ENCODE measurements at places on chromosomes 3 and 15. TPM values are rescaled to one million over a fixed set of nuclear protein-coding genes. Genes with fewer than 3 reads are reported as not detected.

MAPKBP1 gene
- 18.5 TPM for polyA plus RNA-seq

IFT122 gene
- 61.0 TPM for polyA plus RNA-seq

SEMA5B gene
- polyA plus RNA-seq: 28.9 TPM

TUSC7 gene
- polyA plus RNA-seq: not detected

FBXW12 gene
- polyA plus RNA-seq: 0.24 TPM

KCNH8 gene
- polyA plus RNA-seq: 1.7 TPM

C2CD4A gene
- polyA plus RNA-seq: 0.35 TPM

CAMK2N2 gene
- polyA plus RNA-seq: 0.36 TPM

KCNMB3 gene
- 4.4 TPM for polyA plus RNA-seq

DNA sequence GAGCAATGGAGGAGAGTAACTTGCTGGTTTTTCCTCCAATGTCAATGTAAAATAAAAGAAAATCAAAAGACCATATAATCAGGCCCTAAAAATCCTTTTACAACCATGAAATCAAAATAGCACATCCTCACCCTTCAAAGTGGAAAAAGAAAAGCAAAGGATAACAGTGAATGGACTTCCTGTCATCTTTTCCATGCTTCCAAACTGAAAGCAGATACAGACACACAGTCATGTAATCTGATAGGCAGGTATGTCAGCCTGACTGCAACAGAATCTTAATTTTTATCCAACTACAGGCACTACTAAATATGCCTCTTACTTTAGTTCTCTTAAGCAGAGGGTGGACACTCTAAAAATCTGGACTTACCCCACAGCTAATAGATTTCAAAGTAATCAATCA, 27.8 kb upstream of the IGDCC4 start:
- no peak for DNase-seq

- no peak for DNase-seq
These were observed 31.9 kb upstream of the IREB2 start for GRCh38 chr15:78406016-78406585.

GRCh38 chr3:61052851-61053250, 198.4 kb downstream of the FHIT start:
- DNase-seq: no peak

GRCh38 chr15:74954515-74954914, 2.1 kb downstream of the RPP25 start:
- DNase-seq: no peak

GRCh38 chr3:194158942-194159439, 23.0 kb downstream of the HES1 start:
- no peak for DNase-seq

DNA sequence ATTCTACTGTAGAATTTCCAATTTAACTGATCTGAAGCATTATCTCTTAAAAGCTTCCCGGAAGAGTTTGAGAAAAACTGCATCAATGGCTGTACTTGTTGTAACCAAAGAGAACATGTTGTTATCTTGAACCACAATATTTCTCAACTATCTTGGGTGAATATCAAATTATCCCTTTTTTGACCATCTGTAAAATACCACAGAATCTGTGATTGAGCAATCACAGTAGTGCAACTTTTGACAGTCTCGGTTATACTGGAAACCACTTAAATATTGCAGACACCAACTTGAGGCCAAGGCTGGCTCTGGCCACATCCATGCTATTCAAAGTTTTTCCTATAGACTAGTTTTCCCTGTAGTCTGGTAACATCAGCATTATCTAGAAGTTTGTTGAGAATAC, 842.8 kb upstream of the EPHA6 start:
- DNase-seq: no peak

GRCh38 chr3:26515351-26515750, 107.2 kb upstream of the LRRC3B start:
- DNase-seq: peak; percentile 31

GRCh38 chr3:140062461-140062860, 127.5 kb downstream of the CLSTN2 start:
- DNase-seq: no peak

DNA sequence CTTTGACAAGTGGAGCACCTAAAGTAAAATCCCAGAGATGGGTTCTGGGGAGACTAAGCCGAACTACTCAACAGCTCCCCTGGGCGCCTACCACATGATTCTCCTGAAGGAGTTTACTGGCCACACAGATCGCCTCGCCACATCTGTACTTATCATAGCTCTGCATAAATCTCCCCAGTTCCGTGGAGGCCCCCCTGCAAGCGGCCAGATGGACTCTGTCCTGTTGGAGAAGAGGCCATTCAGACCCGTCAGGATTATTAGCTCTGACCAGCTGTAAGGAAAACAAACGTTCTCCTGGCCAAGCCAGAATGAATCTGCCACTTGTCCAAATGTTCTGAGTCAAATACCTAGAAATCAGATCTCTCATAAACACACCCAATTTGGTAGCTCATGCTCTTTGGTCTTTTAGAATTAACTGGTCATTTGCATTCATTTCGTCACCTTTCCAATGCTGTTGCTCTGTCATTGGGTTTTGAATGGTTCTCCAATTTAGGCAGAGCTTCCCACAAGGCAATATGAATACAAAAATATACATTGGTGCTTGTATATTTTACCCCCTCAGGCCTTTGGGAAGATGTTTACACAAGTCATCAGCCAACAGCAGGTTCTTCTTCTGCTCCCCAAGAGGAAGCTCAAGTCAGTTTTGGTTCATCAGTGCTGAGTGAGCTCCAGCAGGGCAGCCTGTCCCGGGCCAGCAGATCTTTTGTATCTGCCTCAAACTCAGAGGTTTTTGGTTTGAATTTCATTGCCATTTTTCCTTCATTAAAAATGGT, 124.5 kb downstream of the THSD4 start:
- no peak for DNase-seq

DNA sequence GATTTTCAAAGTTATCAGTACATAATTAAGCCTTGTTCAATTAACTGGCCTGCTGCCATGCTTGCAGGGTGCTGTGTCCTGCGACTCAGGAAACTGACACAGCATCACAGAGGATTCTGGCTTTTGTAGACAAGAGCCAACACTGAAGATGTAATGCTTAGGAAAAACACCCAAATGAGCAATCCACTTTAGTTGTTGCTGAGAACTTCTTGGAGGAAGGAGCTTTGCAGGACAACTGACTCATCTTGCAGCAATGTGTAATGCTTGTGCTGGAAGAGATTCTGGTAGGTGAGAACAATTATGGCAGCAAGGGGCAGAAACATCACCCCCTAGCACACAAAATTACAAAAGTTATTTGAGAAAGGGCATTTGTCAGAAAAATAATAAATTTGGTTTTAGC, 67.6 kb downstream of the NLGN1 start:
- no peak for DNase-seq

GRCh38 chr3:11928381-11928780, 75.8 kb upstream of the SYN2 start:
- DNase-seq: no peak

DNA sequence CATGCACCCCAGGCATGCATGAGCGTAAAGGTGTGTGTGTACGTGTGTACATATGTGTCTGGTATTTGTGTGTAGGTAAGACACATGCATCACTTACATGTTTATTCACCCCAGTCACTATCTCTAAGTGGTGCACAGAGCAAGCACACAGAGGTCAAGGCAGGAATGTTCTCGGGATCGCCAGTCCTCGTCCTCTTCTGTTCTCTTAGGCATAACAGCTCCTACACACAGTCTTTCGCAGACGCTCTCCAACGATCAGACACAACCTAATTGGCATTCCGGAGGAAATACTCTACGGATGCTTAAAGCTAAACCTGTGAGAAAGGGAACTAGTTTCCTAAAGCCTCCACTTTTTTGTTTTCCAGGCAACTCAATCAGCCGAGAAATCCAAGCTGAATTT, 95.9 kb downstream of the ADAMTS17 start:
- DNase-seq: no peak

GRCh38 chr3:143831208-143831607, 17.1 kb downstream of the SLC9A9 start:
- DNase-seq: no peak

GRCh38 chr3:65723985-65724384, 314.7 kb downstream of the MAGI1 start:
- DNase-seq: no peak

GRCh38 chr15:38972831-38973230, 408.2 kb upstream of the RASGRP1 start:
- DNase-seq: no peak

GRCh38 chr3:158093526-158093925, 12.7 kb downstream of the SHOX2 start:
- no peak for DNase-seq

- no peak for DNase-seq
These were observed 3.2 kb upstream of the FBXL22 start for GRCh38 chr15:63593705-63594671.

GRCh38 chr3:46948830-46949671, 27.5 kb downstream of the CCDC12 start:
- no peak for DNase-seq

DNA sequence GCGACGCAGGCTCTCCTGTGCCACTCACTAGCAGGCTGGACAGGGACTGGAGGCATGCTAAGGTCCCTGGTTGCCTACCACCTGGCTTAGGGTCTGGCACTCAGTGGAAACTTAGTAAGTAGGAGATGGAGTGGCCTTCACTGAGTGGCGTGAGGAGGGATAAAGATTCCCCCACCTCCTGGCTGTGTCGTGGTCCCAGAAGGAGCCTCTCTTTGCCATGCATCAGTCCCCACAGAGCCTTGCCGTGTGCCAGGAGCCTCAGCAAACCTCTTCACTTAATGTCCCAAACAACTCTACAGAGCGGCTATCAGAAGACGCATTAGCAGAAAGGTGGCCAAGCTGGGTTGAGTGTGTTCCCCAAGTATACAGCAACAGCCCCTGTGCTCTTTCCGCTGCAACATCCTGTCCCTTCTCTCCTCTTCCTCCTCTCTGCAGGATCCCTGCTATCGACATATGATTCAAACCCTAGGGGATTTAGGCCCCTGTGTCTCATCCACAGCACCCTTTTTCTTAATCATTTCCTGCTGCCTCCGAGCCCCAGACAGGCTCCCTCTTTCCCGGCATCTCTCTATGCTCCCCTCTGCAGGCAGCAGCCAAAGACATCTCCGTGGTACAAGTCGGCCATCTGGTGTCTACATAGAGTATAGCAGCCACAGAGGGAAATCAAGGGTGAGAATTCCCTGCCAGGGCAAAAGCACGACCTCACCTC, 66.7 kb downstream of the SLC6A1 start:
- DNase-seq: peak; percentile 47

GRCh38 chr3:193737191-193737751, 144.3 kb downstream of the OPA1 start:
- no peak for DNase-seq

GRCh38 chr15:71218272-71218805, 103.1 kb downstream of the THSD4 start:
- DNase-seq: no peak

GRCh38 chr3:194806991-194807630, 121.4 kb downstream of the FAM43A start:
- DNase-seq: no peak

GRCh38 chr3:171981271-171981605, 58.1 kb upstream of the FNDC3B start:
- DNase-seq: no peak

DNA sequence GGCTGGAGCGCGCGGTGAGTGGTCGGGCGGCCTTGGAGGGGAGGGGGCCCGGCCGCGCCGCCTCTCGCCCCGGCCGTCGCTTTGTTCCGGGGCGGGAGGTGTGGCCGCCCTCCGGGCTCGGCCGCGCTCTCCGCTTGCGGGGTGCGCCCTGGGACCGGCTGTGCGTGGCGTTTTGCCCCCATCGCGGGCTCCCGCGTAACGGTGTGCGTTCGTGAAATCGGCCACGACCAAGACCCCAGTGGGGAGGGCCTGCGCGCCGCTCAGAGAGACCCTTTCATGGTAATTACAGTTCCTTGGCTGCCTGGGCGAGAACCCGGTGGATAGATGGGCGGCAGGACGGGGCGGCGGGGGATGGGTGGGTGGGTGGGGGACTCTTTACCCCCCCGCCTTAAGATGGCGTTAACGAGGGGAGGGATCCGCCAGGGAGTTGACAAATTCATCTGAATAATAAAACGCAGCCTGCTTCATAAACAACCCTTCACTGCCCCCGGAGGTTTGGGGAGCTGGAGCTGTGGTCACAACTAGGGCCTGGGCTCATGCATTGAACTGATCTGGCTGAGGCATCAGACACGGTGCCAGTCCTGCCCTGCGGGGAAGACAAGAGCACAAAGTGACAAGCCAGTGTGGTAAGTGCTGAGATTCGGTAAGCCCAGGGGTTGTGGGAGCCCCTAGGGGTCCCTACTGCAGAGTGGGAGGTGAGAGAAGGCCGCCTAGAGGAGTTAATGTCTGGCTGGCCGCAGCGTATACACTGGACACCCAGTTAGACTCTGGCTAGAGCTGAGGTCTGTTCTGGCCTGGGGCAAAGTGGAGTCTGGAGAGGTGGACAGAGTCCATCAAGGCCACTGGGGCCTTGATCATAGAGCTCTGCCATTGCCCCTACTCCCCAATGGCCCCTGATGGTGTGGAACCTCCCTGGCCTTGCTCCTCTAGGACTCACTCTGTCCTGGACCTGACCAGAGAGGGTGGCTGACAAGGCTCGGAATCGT, 668 bp downstream of the MRAS start:
- DNase-seq: no peak

DNA sequence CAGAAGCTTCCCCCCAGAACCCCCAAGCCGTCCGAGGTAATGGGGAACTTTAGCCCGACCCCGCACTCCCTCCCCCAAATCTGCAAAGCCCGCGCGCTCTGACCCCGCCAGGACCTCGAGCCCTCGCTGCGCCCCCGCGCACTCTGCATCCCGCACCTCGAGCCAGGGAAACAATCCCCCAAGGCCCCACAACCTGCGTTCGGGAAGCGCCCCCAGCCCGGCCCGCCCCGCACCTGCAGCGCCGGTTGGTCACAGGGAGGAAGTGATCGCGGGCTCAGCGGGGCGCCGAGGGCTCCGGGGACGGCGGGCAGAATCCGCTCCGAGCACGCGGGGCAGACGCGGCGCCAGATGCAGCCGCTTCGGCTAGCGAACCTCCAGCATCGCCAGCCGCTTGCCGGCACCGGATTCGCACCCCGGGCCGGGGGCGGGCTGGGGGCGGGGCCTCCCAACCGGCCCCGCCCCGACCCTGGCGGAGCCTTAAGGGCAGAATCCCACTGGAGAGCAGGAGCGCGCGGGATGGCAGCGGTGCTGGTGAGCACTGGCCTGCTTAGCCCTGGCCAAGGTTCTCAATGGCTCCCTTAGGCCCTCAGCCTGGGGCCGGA, at the start of gene CAMKV:
TSS of gene CAMKV (minus strand) at position 382 of the 602 bp plus-strand sequence. CDS start 7,518 bp downstream, outside the sequence.
- no peak for DNase-seq

DNA sequence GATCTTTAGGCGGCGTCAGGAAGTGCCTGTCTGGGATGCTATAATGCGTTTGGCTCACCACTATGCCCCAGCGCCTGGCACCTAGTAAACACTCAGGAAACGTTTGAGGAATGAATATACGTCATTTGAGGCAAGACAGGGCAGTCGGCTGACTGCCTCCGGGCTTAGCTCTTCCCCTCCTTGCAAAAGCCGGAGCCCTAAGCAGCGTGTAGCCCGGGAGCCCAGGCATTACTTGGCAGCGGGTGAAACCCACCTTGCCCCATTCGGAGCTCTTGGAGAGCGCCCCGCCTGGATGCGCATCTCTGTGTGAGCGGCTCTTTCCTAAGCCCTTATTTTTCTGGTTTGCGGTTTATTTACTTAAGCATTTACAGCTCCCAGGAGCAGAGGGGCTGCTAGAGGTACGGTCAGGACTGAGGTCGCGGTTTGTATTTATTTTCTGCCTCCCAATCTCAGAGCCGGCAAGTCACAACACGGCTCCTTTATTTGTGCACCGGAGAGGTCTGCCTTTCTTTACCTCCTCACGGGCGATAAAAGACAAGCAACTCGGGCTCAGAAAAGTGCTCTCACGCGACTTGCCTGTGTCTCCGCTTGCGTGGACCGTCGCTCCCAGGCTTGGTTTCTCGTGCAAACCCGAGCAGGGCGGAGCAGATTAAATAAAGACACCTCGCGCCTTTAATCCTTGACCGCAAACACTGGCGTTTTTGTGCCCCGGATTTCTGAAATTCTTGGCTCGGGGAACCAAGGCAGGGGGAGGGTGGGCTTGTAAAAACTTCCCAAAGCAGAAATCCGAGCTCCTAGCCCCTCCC, 737 bp upstream of the ITPR1 start:
- no peak for DNase-seq

All from left renal cortex interstitium (tissue), 4 donors.